ENCODE measurements at places on chromosomes 12 and 14. TPM values are rescaled to one million over a fixed set of nuclear protein-coding genes. Genes with fewer than 3 reads are reported as not detected.
A peak's percentile ranks its signal among the peaks of the same experiment; 100 is the strongest.

Gene KCNJ8
- polyA plus RNA-seq: 0.37 TPM

Gene RNASE1
- not detected for polyA plus RNA-seq

Gene CD163
- polyA plus RNA-seq: 0.03 TPM

Gene DYNLL1
- 607 TPM for polyA plus RNA-seq

- no peaks in the 10 kb centered on the region for H3K36me3 ChIP-seq
- no peak overlapping the region for H3K27ac ChIP-seq
- DNase-seq: no peak
- H3K4me1 ChIP-seq: peaks cover 31% of the 10 kb centered on the region
Measured at GRCh38 chr14:95477411-95478269, 38.8 kb downstream of the SYNE3 start.

- H3K4me3 ChIP-seq: peak overlapping the region; percentile 86
- peaks cover 13% of the 10 kb centered on the region for H3K4me1 ChIP-seq
- DNase-seq: no peak
- H3K27ac ChIP-seq: no peak overlapping the region
Measured at GRCh38 chr12:99985129-99985570, 414 bp upstream of the ANKS1B start.

DNA sequence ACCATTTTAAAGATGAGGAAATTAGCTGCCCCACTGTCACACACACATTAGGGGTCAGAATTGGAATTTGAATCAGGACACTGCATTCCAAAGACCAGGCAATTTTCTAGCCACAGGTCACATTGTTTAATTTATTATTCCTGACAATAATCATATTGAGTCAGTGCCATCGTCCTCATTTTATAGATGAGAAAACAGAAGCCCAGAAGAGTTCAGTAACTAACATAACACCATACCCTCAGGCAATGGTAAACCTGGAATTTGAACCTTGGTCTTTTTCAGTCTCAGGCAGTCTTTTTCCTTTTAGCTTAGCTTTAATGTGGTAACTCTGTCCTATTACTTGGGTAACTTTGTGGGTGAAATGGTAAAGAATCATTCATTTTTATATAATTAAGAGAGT is 330.3 kb upstream of the SYT1 start:
- H3K4me3 ChIP-seq: no peak overlapping the region
- H3K27ac ChIP-seq: no peak overlapping the region
- H3K4me1 ChIP-seq: no peaks in the 10 kb centered on the region
- DNase-seq: no peak
- no peaks in the 10 kb centered on the region for H3K27me3 ChIP-seq

DNA sequence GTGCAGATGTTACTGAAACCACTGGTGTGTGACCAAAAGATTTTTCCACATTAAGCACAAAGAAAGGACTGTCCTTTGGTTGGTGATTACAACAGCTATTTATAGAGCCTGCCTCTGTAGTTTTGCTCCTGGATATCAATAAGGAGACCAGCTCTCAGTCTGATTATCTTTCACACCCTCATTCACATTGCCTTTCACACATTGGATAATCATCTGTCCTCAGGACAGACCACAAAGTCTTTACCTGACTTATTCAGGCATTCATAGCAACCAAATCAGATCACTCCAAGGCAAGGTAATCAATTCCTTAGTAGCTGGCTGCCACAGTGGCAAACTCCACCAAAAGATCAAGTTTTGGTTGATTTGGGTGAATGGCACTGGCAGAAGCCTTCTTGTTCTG is 59.6 kb upstream of the CPSF6 start:
- H3K4me3 ChIP-seq: no peak overlapping the region
- 0 out of 2 replicates have a peak, but pooled peaks cover 5% of the 10 kb centered on the region for H3K27me3 ChIP-seq
- no peaks in the 10 kb centered on the region for H3K4me1 ChIP-seq
- no peak for DNase-seq

DNA sequence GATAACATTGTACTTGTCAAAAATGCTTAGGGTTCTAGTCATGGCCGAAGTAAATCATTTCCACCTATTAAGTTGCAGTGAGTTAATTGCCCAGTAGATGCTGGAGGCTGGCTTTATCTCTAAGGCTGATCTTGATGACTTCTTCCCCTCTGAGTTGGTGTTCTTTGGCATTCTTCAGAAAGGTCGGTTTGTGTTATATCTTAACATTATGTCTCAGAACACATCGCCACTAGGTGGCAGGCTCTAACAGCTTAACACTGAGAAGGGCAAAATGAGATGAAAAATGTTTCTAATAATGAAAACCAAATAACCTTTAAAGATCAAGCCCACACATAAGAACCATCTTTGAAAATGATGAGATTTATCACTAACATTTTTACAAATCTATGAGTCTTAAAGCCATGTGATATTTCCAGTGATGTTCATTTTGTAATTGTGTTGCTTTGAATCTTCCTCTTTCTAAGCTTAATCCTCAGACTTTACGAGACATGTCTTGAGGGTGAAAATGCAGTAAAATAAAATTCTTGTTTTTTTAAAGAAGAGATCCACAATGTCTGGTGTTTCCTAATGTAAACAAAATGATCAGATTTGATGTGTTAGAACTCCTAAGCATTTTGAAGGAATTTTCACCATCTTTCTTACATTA is 28.6 kb downstream of the SUDS3 start:
- no peaks in the 10 kb centered on the region for H3K4me1 ChIP-seq
- peak; percentile 44 for DNase-seq
- no peaks in the 10 kb centered on the region for H3K27me3 ChIP-seq
- no peak overlapping the region for H3K27ac ChIP-seq
- no peak overlapping the region for H3K4me3 ChIP-seq

DNA sequence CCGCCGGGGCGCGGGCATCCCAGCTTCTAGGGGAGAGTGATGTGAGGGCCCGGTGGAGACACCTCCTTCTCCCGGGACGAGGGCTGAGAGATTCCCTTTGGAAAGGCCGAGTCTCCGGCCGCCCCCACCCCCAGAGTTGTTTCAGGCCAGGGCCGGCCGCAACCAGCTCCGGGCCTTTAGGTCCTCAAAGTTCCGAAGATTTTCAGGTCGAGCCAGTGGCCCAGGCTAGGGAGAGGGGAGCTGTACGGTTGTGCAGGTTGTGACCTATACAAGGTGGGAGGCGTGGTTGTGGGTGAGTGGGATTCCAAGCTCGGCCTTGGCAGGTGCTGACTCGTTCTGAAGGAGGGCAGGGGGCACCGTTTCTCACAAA is 18.4 kb upstream of the ANKRD33 start:
- no peaks in the 10 kb centered on the region for H3K27me3 ChIP-seq
- H3K27ac ChIP-seq: no peak overlapping the region
- DNase-seq: no peak
- H3K36me3 ChIP-seq: no peaks in the 10 kb centered on the region
- peak overlapping the region; percentile 40 for H3K4me3 ChIP-seq

DNA sequence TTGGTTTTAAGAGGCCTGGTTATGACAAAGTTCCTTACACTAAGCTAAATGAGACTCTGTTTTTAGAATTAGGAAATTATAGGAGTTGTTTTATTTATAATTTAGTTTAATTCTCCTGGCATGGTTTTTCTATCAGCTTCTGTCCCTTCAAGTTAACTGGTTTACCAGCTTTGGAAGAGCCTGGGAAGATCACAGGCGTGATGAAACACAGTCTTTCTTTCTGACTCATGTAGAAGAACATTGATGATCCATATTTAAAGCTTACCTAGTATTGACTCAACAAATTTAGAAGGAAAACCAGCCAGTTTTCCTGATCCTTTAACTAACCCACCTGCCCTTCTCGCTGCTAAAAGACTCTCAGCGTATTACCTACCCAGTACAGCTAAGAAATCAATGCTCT is 155.2 kb downstream of the TGFB3 start:
- H3K4me3 ChIP-seq: no peak overlapping the region
- H3K4me1 ChIP-seq: peaks cover 22% of the 10 kb centered on the region
- no peak overlapping the region for H3K27ac ChIP-seq
- DNase-seq: no peak
- no peaks in the 10 kb centered on the region for H3K36me3 ChIP-seq
- no peaks in the 10 kb centered on the region for H3K27me3 ChIP-seq

DNA sequence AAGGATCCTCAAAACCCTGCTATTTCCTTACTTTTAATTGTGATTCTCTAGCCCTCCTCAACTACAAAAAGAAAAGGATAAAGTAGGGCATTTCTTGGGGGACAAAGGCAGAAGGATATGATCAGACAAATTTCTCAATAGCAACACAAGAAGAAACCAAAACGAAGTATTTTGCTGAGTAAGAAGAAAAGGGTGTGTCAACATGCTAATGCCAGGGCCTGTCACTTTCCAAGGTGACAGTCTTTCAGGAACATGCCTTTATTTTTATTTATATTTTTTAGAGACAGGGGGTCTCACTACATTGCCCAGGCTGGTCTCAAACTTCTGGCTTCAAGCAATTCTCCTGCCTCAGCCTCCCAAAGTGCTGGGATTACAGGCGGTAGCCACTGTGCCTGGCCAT is 39.8 kb downstream of the CBX5 start:
- H3K27me3 ChIP-seq: no peaks in the 10 kb centered on the region
- H3K4me3 ChIP-seq: no peak overlapping the region
- H3K27ac ChIP-seq: no peak overlapping the region
- H3K36me3 ChIP-seq: peaks cover 52% of the 10 kb centered on the region
- H3K4me1 ChIP-seq: no peaks in the 10 kb centered on the region
